ENCODE measurements at places on chromosomes 12 and 14. TPM values are rescaled to one million over a fixed set of nuclear protein-coding genes. Genes with fewer than 3 reads are reported as not detected.
A peak's percentile ranks its signal among the peaks of the same experiment; 100 is the strongest.

DNA sequence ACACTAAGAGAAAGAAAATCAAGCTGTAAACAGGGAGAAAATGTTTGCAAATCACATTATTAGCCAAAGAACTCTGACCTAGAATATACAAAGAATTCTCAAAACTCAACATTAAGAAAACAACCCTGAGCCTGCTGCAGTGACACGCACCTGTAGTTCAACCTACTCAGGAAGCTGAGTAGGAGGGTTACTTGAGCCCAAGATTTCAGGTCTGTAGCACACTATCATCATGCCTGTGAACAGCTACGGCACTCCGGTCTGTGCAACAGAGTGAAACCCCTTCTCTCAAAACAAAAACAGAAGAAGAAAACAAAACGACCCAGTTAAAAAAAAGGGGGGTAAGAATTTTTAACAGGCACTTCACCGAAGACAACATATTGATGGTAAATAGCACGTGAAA, 20.8 kb downstream of the SAV1 start:
- no peak for DNase-seq

- DNase-seq: no peak
These were observed 315.7 kb downstream of the TMEM121 start for GRCh38 chr14:105842105-105842504.

- no peak for DNase-seq
These were observed 5.3 kb upstream of the PPP1R1A start for GRCh38 chr12:54593725-54594124.

The LHX5 gene
- not detected for total RNA-seq

- peak; percentile 57 for DNase-seq
These were observed 16.6 kb downstream of the FBRSL1 start for GRCh38 chr12:132506328-132507160.

GRCh38 chr12:47725091-47725772, at the start of gene ENDOU:
Gene ENDOU (minus strand): TSS chr12:47725490. CDS start chr12:47725413, 77 bp downstream.
- no peak for DNase-seq

The TEAD4 gene
- 59.0 TPM for total RNA-seq

DNA sequence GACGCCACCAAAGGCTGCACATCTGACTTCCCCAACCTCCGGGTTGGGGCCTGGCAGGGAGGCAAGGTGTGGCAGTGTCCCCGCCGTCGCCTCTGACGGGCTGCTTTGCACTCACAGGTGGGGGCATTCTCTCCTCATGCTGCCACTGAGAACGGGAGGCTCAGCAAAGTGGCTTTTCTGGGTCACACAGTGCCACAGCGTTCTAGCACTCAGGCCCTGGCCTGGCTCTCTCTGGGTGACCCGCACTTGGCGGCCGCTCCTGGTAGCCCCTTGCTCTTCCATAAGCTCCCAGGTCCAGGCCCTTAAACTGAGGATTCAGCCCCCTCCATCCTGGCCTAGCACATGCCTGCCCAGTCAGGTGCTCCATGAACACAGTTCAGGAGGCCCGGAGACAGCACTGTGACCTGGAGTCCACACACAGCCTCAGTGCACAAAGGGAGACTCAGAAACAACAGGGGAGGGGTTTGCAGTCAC, 25.2 kb downstream of the SERPINA1 start:
- DNase-seq: no peak

- no peak for DNase-seq
These were observed 52.4 kb downstream of the MON2 start for GRCh38 chr12:62519043-62519442.

GRCh38 chr14:34501004-34501580, 38.4 kb downstream of the EAPP start:
- DNase-seq: no peak

The RHOF gene
- total RNA-seq: 5.2 TPM

- DNase-seq: no peak
These were observed 12.9 kb downstream of the BCL2L14 start for GRCh38 chr12:12083688-12084087.

The TAS2R9 gene
- total RNA-seq: 0.16 TPM

DNA sequence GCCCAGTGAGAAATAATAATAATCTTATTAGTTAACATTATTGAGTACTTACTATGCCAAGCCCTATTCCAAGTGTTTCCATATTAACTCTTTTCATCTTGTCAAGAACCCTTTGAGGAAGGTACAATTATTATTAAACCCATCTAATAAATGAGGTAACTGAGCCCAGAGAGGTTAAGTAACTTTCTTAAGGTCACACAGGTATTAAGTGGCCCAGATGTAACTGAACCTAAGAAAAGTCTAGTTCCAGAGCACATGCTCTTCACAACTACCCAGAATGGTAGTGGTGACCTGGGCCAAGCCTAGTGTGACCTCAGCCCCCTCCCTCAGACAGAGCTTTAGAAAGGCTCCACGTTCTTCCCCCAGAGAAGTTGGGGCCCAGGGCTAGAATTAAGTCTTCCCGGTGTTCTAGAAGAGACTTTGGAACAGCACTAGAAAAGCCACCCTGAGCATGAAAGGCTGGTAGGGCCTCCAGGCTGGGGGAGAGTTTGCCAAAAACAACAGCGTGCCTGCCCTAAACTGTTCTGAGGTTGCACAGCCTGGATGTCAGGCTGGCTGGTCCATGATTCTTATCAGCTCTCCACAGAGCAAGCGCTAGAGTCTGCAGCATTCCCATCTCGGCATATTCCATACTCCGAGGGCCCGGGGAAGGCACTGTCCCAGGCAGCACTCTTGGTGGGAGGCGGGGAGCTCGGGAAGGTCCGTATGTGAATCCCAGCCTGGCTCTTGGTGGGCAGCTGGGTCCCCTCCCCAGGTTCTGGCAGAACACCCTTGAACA, 41.3 kb upstream of the CTDSP2 start:
- peak; percentile 99 for DNase-seq

GRCh38 chr12:50397117-50397650, 775 bp upstream of the FAM186A start:
- no peak for DNase-seq

DNA sequence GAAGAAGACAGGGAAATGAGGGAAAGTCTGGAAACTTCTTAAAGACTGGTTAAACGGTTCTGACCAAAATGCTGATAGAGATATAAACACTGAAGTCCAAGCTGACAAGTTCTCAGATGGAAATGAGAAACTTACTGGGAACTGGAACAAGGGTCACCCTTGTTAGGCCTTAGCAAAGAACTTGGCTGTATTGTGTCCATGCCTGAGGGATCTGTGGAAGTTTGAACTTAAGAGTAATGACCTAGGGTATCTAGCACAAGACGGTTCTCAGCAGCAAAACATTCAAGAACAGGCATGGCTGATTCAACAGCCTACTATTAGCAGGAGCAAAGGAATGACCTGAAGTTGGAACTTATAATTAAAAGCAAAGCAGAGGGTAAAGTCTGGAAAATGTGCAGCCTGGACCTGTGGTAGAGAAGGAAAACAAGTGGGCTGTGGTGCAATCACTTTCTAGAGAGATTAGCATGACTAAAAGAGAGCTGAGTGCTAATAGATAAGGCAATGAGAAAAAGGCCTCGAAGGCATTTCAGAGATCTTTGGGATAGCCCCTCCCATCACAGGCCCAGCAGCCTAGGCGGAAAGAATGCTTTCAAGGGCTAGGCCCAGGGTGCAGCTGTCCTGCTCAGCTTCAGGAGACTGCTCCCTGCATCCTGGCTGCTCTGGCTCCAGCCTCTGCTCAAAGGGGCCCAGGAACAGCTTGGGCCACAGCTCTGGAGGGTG, 60.3 kb downstream of the ATP2B1 start:
- peak; percentile 78 for DNase-seq

GRCh38 chr12:109926016-109926415, 25.9 kb downstream of the TCHP start:
- DNase-seq: peak; percentile 47

The FRMD6 gene
- 15.5 TPM for total RNA-seq

Data from SJCRH30 (cell line).